ENCODE measurements at places on chromosomes 3 and 15.

- DNase-seq: no peak
Observed at GRCh38 chr3:30692498-30693130, 86.2 kb downstream of the TGFBR2 start.

GRCh38 chr15:32886459-32886858, 168.7 kb downstream of the GREM1 start:
- DNase-seq: no peak

DNA sequence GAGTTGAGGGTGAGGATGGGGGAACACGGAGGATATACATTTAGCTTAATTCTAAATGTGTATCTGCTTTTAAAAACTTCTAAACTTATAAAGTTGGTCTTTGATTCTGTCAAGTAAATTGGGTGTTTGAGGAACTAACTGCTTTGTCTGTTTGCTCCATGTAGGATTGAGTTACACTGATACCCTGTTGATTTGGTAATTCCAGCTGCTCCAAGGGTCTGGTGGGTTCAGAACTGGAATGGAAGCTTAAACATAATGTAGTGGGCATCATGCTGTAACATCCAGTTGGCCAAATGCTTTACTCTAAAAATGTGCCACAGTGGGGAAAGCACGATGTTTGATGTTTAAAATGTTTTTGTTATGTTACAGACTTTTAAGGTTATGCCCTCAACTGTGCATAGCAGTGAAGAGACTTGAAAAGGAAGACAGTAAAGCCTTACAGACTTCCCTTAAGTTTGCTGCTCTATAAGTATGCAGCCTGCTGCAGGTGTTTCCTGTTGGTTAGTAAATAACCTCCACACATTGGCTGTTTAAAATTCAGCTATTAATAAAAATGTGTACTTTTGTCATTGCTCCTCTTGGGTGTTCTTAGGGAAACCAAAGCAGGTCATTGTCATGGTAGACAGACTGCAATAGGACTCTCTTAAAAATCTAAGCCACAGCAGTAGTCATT, 5.9 kb upstream of the EDEM1 start:
- no peak for DNase-seq

DNA sequence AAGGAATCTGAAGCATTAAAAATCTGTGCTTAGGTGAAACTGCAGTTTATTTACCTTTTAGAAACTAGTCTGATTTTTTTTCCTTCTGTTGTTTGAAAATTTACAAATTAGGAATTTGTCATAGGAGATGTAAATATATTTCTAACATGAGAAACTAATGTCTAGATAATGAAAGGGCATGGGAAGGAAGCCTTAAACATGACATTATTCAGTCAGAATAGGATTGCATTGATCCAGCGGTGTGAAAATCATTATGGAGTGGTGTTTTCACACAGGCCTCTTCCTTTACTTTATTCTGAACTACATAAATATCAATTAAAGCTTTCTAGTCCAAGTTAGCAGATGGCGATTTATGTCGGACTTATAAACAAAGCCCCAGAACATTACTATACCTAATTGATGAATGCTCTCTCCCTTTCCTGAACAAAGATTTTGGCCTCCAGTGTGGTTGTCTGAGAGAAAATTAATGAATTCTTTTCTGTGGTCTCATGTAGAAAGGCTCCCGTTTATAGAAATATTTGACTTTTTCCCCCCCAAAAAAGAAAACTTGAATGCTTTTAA, 37.9 kb downstream of the FNDC3B start:
- no peak for DNase-seq

- no peak for DNase-seq
Observed at GRCh38 chr3:71990545-71990944, 205.6 kb upstream of the PROK2 start.

GRCh38 chr15:73273181-73274002, 95.4 kb downstream of the HCN4 start:
- DNase-seq: no peak

GRCh38 chr15:88011533-88011932, 245.0 kb downstream of the NTRK3 start:
- no peak for DNase-seq

- DNase-seq: no peak
Observed at GRCh38 chr3:57937092-57937491, 71.1 kb upstream of the FLNB start.

DNA sequence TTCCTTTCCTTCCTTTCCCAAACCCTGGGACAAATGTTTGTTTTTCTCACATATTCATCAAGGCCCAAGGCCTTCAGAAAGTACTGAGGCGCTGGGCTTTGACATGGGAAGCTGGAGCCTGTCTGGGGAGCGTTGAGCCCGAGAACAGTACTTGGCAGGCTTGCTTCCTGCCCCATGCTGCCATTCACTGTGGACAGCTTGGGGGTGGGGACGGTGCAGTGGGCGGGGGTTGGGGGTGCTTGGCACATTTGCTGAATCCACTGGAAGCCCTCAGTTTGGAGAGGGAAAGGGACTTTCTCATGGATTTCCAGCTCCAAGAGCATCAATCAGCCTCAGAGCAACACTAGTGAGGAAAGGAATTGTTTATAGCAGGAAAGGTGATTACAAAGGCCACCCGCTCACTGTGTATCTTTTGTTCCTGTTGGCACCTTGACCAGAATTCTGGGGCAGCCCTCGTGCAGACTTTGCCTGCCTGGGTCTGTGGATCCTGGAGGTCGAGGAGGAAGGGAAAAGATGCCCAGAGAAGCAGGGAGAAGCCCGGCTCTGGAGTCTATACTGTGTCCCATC, 199.8 kb upstream of the RGMA start:
- no peak for DNase-seq

DNA sequence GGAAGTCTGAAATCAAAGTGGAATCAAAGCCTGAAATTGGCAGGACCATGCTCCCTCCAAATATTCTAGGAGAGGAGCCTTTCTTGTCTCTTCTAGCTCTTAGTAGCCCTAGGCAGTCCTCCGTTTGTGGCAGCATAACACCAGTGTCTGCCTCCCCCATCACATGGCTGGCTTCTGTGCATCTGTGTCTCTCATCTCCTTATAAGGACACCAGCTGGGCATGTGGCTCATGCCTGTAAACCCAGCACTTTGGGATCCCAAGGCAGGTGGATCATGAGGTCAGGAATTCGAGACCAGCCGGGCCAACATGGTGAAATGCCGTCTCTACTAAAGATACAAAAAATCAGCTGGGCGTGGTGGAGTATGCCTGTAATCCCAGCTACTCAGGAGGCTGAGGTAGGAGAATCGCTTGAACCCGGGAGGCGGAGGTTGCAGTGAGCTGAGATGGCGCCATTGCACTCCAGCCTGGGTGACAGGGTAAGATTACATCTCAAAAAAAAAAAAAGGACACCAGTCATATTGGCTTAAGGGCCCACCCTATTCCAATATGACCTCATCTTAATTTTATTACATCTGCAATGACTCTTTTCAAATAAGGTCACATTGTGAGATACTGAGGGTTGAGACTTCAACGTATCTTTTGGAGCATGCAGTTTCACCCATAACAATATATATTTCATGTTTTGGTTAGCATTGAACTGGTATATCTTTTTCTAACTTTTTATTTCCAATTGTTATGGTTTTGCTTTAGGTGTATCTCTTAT, 148.0 kb upstream of the TPM1 start:
- no peak for DNase-seq

DNA sequence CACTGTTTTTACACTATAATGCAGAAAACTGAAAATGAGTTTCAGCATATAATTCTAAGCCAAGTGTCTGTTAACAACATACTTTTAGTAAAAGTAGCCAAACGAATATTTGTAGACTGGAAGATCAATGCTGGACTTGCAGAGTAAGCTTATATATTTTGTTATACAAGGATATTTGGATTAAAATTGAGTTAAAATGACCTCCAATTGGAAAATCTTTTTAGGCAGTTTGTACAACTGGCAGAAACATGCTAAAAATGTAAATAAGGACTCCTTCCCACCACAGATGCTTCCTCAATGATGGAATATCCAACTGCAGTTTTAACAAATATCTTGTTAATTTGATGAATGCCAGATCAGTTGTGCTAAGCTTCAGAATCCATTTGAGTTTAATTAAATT, 25.3 kb downstream of the ZBBX start:
- DNase-seq: no peak

DNA sequence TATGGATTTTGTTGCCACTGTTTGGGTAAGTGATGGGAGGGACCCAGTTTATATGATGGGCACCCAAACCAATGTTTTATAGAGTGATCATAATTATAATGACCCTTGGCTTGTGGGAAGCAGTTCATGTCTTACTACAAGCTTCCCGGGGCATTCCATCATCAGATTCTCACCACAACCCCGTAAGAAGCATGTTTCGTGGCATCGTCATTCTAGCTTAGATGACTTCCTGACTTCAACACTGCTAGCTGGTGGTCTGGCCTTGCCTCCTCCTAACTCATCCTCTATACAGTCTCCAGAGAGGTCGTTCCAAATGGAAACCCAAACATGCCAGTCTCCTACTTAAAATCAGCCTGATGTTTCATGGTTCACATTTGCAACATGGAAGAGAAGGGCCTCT, 226.9 kb downstream of the ADAMTS9 start:
- peak; percentile 76 for DNase-seq

DNA sequence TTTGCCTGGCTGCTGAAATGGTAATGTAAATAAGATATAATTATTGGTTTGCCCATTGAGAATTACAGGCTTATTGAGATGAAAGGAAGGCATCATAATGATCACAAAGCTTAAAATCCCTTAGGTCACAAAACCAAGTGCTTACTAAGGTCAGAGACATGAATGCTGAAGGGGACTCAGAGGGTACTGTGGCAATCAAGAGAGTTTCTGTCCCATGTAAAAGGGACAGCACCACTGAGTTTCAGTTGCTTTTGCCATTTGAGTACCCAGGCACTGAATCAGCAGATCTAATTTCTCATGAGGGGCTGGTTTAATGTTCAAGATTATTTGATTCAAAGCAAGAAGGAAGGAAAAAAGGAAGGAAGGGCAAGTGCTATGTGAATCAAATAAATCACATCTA, 127.0 kb downstream of the PLOD2 start:
- no peak for DNase-seq

DNA sequence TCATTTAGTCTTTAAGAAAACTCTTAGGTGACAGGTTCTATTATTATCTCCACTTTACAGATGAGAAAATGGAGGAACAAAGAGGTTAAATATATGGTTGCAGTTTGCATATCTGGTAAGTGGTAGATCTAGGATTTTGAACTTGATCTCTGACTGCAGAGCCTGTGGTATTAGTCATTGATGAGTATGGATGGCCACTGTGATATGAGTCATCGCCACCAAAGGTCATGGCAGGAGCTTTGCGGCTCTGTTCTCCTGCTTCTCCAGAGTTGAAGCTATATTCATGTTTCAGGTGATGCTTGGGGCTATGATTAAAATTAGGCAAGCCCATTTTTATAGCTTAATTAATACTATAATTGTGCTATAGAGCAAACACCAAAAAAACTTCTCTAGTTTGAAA, 306.2 kb upstream of the DPPA4 start:
- DNase-seq: no peak

DNA sequence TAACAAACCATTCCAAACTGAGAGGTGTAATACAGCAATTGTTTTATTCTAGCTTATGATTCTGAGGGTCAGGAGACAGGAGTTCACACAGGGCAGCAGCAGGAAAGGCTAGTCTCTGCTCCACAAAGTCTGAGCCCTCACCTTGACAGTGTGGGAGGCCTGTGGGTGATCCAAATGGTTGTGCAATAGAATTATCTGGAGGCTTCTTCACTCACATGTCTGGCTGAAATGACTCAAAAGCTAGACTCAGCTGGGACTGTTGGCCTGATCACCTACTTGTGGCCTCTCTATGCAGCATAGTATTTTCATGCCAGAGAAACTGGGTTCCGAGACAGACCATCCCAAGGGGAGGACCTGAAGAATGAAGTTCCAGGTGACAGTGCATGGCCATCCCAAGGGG, 233.9 kb upstream of the UBE2E2 start:
- no peak for DNase-seq

DNA sequence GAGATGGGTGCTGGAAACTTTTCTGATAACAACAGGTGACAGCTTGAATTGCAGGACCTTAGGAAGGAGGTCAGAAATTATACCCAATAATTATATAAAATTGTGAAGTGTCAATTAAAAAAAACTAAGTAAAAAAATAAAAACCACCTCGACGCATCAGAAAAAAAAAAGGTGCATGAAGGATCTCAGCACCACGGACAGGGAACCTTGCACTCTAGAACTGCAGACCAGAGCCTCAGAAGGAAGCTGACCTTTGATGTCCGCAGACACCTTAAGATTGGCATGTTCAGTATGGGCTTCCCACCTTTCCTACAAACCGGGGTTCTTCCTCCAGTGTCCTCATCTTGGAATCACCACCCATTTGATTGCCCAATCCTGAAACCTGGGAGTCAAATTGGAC, 60.9 kb downstream of the SCN10A start:
- DNase-seq: no peak

DNA sequence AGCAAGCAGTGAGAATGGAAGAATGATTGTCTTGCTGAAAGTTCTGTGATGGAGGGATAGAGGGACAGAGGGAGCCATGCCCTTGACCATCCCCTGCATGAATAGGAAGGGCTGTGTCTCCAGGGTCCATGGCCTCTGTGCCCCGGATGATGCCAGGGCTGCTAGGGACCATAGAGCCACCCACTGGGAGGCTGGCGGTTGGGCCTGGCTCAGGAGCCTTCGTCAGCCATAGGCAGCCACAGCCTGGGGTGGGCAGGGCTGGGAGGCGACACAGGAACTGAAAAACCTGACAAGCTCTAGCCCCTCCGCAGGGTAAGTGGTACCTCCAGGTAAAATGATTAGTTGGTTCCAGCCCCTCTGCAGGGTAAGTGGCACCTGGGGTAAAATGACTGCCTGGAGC, 19.1 kb upstream of the LAMP3 start:
- no peak for DNase-seq

- DNase-seq: no peak
Observed at GRCh38 chr3:70065696-70066253, 66.2 kb downstream of the SAMMSON start.

- no peak for DNase-seq
Observed at GRCh38 chr3:198113206-198114053, 153.4 kb downstream of the LMLN start.

GRCh38 chr3:52056521-52056967, at the start of gene DUSP7:
Gene DUSP7 (minus strand): TSS chr3:52056571. CDS start chr3:52056366, 205 bp downstream.
- DNase-seq: no peak

DNA sequence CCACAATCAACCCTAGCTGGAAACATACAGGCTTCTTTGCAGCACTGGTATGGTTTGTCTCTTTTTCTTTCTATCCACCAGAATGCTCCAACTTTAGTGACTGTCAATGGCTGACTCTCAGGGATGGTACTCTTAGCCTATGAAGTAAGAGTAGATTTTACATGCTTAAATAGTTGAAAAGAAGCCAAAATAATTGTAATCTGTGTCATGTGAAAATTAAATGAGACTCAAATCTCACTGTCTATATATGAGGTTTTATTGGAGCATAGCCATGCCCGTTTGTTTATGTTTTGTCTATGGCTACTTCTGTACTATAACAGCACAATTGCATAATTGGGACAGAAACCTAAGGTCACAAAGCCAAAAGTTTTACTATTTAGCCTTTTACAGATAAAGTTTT, 29.1 kb upstream of the PDZRN3 start:
- no peak for DNase-seq

DNA sequence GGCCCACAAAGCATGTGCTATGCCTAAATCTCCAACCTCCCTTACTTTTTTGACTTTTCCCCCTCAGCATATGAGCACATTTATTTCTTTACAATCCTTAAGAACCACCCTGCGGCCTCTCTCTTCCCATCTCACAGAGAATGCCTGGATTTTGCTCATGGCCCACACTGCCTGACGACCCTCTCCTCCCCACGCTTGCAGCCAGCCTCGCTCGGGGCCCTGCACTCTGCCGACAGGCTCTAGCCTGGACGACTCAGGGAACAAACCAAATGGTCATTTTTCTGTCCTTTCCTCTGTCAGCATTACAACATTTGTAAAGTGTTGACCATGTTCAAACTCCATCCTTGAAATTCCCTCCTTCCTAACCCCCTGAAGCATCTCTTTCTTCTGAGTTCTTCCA, 11.7 kb downstream of the HES1 start:
- no peak for DNase-seq
